ENCODE measurements at places on chromosomes 2 and 18. TPM values are rescaled to one million over a fixed set of nuclear protein-coding genes. Genes with fewer than 3 reads are reported as not detected.

Gene PPP4R1
- 33.3 TPM for total RNA-seq

DNA sequence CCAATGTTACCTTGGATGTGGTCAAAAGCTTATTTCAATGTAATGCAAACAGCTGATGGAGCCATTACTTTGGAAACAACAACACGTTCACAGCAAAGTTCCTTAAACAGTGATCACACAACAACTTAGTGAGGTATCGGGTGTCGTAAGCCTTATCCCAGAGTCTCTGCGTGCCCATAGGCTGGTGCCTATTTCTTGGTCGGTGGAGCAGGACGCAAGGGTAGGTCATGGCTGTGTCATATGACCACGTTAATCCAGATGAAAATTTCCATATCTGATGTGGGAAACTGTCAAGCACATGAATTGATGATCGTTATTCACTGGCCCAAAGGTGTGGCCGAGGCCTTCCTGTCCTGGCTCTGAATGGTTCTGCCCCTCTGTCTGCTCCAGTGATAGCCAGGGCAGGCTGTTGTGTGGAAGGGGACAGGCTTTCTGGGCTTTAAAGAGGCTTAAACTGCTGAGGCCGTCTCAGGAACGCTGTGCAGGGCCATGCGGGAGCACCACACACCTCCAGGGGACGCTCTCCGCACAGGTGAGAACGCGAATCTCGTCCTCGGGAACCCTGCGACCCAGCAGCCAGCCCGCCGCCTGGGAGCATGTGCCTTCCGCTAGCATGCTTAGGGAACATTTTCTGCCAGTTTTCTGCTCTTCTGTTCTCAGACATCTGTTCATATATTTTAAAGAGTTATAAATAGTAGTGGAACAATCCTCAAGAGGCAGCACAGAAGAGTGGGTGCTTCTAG, 90.6 kb downstream of the KCTD1 start:
- DNase-seq: no peak

Gene LYPD6B
- total RNA-seq: not detected

Gene CABLES1
- total RNA-seq: 3.7 TPM

DNA sequence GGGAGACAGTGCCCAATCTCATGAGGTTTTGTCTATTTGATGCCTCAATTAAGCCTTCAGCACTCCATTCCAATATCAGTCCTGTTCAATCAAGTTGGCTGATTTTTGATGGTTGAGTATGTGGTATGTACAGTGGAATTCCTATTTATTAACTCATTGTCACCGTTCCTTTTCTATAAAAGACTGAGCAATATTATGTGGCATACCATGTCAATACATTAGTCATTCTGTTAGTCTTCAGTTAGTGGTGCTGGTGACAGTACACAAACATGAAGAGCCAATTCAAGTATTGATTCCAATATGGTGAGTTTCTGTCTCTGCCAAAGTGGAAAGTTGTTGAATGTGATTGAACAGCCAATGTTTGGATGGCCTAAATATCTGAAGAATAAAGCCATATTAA, 1343.9 kb downstream of the SUCLG1 start:
- DNase-seq: no peak

DNA sequence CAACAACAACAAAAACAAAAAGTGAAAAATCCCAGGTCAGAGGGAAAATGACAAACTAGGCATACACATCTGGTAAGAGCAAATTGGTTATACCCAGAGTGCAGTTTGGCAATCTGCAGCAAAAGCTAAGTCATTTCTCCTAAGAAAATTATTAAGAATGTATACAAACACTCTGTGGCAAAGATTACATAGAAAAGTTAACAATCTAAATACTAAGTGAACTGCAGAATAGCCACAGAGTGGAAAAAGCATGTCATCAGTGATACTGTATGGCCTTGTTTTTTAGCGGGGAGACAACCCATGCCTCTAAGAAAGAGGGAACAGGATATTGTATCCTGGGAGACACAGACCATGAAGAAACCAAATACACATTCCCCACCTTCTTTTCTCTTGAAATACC, 136.0 kb upstream of the ITGB6 start:
- DNase-seq: no peak

GRCh38 chr2:147500229-147500628, 344.6 kb upstream of the ACVR2A start:
- no peak for DNase-seq

GRCh38 chr2:3241971-3242746, 135.5 kb downstream of the EIPR1 start:
- no peak for DNase-seq

DNA sequence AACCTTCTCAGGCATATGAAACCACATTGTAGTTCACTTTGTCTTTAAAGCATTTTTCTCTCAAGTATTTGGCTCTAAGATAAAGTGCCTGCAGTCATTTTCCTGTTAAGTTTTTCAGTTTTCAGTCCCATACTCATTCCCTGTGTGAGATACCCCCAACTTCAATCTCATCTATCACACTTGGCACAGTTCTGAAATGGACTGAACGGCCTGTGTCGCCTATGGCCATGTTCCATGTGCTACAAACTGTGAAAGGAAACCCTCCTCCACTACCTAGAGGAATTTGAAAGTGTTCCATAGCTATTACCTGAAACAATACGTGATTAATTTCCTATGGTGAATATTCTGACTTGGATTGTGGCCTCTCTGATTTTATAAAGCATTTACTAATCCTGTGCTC, 319.1 kb downstream of the CTNNA2 start:
- DNase-seq: no peak

DNA sequence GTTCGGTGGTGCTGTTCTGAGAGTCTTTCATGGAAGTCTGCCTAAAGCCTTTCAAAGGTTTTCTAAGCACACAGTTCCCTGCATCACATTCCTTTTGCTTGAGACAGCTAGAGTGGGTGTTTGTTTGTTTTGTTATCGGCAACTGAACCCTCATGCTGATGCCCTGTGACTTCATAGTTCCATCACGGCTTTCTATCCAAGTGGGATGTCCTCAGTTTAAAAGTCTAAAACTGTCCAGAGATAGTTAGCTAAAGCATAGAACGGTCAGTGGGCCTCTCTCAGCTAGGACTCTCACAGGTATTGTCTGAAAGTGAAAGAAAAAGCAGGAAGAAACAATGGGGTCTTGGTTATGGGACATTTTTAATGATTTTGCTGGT, 337.3 kb downstream of the OSR1 start:
- DNase-seq: no peak

DNA sequence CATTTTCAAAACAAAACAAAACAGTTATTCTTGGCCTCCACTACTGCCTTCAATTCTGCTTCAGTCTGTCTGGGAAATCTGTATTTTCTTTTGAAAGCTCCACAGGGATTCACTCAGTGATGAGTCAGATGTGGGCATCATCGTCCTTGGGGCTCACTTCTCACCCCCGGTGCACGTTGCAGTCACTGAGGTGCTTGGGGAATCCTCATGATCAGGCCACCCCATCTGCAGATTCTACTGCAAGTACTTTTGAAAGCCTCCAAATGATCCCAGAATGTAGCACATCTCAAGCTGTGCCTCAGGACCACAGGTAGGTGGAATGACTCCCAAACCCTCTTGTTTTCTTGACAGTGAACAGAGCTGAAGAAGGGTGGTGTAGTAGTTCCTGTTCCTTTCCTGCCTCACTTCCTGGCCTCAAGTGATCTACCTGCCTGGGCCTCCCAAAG, 34.3 kb downstream of the LPIN2 start:
- peak; percentile 72 for DNase-seq

GRCh38 chr18:26226229-26227050, at the start of gene TAF4B:
TSS of gene TAF4B (plus strand) at chr18:26226445. CDS start at chr18:26226934, 489 bp downstream.
- DNase-seq: peak; percentile 97

GRCh38 chr2:157735532-157735931, 106.9 kb upstream of the ACVR1C start:
- no peak for DNase-seq

DNA sequence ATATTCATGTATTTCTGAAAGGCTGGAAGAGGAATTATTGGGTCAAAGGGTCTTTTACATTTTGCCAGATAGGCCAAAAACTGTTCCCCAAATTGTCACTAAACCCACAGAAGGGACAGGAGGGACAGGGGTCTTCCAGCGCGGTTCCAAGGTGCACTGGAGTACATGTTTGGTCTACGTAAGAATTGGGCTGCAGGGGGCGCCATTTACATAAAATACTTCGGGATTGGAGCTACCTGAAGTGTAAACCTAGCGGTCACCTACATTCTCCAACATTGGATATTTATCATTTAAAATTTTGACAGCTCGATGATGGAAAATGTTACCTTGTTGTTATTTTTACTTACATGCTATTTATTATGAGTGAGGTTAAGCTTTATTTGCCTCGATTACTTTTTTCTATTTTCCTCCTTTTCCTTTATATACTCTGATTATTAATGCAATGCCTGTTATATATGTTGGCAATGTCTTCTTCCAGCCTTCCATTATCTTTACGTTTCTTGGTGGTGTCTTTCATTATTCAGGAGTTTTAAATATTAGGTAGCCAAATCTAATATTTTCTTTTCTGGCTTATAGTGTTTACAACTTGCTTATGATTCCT, 43.0 kb upstream of the RAB6C start:
- no peak for DNase-seq

DNA sequence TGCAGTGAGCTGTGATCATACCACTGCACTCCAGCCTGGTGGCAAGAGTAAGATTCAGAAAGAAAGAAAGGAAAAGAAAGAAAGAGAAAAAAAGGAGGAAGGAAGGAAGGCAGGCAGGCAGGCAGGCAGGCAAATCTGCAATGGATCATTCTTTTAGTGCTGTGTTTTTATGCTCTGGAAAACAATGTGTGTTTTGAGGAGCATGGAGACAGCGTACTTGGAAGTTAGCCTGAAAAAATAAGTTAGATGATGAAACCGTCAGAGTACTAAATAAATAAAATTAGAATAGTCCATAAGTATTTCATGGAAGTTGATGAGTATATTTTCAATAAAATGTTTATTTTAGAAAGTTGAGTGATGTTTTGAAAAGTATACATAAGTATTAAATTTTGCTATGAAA, 366.4 kb upstream of the CDH20 start:
- no peak for DNase-seq

GRCh38 chr2:127893494-127893893, 7.7 kb upstream of the AMMECR1L start:
- no peak for DNase-seq

GRCh38 chr18:41526054-41526453, 429.0 kb upstream of the PIK3C3 start:
- no peak for DNase-seq

DNA sequence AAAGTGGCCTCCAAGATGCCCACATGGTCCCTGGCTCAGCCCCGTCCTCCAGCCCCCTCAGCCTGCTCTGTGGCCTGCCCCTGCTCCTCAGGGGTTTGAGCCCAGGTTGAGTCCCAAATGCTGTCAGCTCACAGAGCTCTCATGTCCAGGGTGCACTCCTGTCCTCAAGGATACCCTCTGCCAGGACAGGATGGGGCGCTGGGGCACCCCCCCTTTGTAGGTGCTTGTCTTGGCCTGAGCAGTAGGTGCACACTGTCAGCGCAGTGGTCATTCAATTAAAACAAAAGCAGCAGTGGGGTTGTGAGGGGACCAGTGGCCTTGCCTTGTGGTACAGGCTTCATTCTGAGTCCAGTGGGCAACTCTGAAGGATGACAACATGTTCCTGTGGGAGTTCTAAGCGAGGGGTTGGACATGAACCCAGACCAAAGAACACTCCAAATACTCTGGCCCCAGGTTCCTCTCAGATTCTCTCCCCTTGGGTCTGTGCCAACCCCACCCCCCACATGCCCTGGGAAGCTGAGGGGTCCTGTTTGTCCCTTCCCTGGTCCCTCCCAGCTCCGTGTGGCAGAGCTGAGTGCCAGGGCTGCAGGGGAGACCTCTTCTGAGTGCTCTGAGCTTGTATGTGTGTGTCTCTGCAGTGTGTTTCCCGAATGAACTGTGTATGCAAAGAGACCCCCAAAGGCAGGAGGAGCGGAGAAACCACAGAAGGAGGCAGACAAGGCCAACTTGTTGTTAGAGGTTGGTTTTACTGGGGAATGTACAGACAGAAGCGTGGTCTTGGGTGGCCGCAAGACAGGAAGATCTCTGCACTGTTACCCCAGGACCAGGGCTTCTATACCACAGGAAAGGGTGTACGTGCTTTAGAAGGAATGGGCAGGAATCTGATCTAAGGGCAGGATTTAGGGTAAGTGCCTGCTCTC, 155.6 kb upstream of the HS6ST1 start:
- no peak for DNase-seq

- no peak for DNase-seq
Measured at GRCh38 chr2:120933693-120934573, 198.3 kb downstream of the GLI2 start.

DNA sequence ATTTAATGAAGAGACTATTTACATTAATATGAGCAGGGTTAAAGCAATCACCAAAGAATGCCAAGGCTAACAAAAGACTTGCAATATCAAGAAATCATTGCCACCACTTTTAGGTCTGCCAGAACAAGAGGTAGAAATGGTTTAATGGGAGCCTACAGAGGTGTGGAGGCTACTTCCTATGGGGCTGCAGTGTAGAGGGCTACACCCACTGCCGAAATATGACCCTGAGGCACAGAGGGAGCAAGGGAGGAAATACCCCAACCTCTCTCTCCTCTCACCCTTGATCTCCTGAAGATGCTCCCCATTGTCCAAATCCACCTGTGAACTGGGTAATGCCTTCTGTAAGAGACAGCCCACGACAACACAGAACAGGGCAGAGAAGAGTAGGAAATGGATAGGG, 315.4 kb downstream of the SMAD2 start:
- DNase-seq: no peak

GRCh38 chr2:55141572-55142413, 90.3 kb downstream of the CLHC1 start:
- DNase-seq: no peak

DNA sequence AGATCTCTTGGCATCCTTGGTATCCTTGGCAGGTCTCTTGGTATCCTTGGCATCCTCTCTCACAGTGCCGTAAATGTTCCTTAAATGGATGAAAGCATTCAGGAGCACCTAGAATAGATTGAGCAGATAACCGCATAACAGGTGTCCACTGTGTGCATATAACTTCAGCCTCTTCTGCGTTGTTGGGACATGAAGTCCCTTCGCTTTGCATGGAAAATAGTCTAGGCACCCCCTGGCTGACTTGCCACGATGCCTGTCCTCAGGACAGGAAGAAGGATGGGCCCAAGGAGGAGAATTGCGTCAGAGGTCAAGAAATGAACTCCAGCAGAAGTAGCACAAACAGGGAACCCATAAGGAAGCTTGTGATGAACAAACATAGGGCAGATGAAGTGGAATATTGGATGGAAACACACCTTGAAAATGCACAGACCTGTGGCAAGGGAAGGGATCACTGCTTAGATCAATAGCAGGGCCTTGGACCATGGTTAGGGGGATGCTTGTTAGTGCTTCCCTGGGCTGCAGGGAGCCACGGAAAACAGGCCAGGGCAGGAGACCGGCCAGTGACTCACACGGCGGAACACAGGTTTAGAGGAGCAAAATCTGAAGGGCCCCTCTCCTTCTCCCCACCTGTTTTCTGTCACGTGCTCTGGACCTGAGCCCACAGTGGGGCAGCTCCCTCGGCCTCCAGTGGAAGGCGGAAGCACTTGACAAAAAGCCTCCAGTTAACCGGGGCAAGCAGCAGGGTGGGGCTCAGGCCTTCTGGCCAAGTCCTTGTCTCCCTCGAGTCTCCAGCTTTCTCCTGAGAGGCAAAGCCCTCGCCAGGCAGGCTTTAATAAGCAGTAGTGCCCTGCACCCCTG, 99.2 kb upstream of the ASAP2 start:
- no peak for DNase-seq

Gene KDSR
- 72.6 TPM for total RNA-seq

All from activated CD4-positive, alpha-beta T cell treated with anti-CD3 and anti-CD28 coated beads for 36 hours (primary cell).